ENCODE measurements at places on chromosomes 1 and 21.

GRCh38 chr1:23273450-23274133, 56.3 kb upstream of the HTR1D start:
- DNase-seq, result no peak

GRCh38 chr1:44499306-44499705, 94.3 kb downstream of the RNF220 start:
- DNase-seq, result no peak

DNA sequence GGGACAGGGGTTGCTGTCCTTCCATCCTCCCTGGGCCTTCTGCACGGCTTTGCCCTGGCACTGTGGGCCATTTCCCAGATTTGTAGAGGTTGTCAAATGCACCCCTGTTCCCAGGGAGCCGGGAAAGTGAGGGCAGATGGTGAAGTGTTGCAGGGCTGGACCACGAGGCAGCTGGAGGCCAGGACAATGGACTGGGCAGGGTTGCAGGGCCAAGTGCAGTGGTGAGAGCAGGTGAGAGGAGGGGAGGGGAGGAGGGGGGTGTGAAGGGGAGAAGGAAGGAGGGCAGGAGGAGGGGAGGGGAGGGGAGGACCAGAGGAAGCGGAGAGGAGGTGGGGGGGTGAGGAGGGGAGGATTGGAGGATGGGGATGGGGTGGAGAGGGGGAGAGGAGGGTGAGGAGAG, 443.9 kb downstream of the CAMTA1 start:
- no peak for DNase-seq

GRCh38 chr1:192311281-192311680, 5.5 kb upstream of the RGS21 start:
- no peak for DNase-seq

- no peak for DNase-seq
These were observed 82.1 kb upstream of the COL6A1 start for GRCh38 chr21:45899317-45900033.

DNA sequence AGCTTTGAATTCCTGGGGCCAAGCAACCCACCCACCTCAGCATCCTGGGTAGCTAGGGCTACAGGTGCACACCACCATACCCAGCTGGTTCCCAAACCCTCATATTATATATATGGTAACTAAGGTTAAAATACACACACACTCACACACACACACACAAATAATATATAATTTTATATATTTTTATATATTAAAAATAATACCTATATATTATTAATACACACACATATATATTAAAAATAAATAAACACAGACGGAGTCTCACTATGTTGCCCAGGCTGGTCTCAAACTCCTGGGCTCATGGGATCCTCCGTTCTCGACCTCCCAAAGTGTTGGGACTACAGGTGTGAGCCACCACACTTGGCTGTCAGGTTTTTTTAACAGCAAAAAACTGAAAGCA, 31.9 kb downstream of the SCAF4 start:
- DNase-seq, result no peak

GRCh38 chr1:77060000-77060399, 159.2 kb downstream of the PIGK start:
- no peak for DNase-seq

- DNase-seq, result no peak
These were observed 56.3 kb upstream of the JUN start for GRCh38 chr1:58839846-58840835.

DNA sequence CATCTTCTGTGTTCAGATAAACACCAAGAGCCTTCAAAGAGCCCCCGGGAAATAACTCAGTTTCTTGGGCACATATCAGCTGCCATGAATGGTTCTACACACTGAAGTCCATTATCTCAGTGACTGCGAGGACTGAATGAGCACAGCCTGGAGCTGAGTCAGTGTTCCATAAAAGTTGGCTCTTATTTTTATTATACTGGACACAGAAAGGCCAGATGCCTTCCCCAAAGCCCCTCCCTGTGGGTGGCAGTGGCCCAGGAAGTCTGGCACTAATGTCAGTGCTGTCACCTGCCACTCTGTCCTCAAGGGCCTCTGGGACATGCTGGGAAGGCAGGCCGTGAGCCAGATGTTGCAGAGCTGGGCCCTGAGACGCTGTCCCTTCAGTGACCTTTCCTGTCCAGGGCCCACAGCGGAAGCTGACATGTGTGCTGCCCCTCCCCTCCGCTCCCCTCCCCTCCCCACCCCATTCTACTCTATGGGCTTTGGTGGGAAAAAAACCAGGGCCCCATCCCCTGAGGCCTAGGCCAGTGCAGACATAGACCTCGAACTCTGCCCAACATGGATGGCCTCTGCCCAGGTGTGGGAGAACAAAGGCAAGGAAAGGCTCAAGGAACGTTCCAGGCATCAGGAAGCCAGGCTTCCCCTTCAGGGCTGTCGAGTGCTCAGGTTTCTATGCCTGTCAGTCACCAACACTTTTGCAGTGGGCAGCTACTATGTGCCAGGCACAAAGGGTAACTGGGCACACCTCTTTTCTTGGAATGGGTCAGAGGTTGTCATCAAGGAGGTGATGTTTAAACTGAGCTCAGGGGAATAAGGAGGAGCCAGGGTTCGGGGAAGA, 22.4 kb upstream of the NPPB start:
- no peak for DNase-seq

- no peak for DNase-seq
These were observed 122.8 kb upstream of the SLC25A33 start for GRCh38 chr1:9416506-9416905.

DNA sequence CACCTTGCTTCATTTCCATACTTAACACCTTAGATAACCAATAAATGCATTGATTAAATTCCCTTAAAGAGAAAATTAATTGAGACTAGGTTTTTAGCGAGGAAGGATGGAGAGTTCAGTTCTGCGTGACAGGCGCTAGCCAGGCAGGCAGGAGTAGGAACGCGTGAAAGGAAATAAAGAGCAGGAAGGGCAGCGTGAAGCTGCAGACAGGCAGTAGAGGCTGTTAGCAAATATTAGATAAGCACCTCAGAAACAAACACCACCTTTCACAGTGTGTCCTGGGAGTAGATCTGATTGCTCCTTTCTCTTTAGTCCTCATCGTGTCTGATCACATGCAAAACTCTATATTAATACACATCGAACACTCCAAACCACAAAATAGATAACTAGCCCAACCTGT, 282.7 kb upstream of the ADGRL2 start:
- DNase-seq, result no peak

GRCh38 chr1:1093610-1093943, 19.5 kb upstream of the RNF223 start:
- DNase-seq, result no peak

- no peak for DNase-seq
These were observed 85.6 kb downstream of the WDR4 start for GRCh38 chr21:42793774-42794173.

- DNase-seq, result peak; percentile 63
These were observed 1.4 kb downstream of the NUCKS1 start for GRCh38 chr1:205748403-205749233.

- DNase-seq, result no peak
These were observed 190.5 kb downstream of the RYR2 start for GRCh38 chr1:237232501-237232900.

GRCh38 chr1:21284206-21285054, 5.8 kb downstream of the ECE1 start:
- DNase-seq, result no peak

GRCh38 chr1:201404055-201404454, 4.9 kb upstream of the LAD1 start:
- no peak for DNase-seq

GRCh38 chr1:80542231-80542630, 1258.5 kb upstream of the ADGRL2 start:
- DNase-seq, result no peak

DNA sequence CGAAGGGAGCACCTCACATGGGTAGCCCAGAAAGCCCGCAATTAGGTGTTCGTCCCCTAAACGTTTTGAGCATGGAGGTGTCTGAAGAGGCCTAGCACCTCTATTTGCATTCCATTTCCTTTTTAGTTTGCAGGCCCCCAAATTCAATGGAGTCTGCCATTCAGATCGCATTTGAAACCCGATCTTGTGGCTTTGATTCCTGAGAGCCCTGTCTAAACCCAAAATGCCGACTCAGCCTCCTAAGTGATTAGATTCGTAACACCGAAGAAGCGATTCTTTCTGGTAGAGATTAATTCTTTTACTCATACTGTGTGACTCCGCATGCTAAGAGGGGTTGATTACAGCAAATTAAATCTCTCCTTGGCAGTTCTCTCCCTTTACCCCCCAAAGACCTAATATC, 415.2 kb upstream of the KAZN start:
- no peak for DNase-seq

DNA sequence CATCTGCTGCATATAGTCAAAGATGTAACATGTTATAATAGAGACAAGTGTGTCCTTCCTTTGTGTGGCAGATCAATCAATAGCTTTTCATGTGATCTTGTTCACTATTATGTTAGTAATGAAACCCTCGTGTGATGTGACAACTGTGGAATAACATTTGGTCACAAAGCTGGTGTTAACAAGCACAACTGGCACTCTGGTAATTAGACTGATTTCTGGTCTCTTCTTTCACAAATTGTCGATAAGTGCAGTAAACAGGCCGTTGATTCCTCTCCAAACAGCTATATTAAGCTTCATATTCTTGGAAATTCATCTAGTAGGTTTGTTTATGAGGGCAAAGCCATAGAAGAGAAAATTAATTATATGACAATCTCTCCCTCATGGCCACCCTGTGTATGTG, 616.7 kb upstream of the PTBP2 start:
- DNase-seq, result no peak

- no peak for DNase-seq
These were observed 38.7 kb upstream of the COL24A1 start for GRCh38 chr1:86195281-86195680.

- no peak for DNase-seq
These were observed 228.2 kb upstream of the KCNK2 start for GRCh38 chr1:214854126-214854875.

- DNase-seq, result no peak
These were observed at the start of gene TMEM200B for GRCh38 chr1:29123887-29124365. Gene TMEM200B (minus strand): TSS chr1:29123903. CDS start chr1:29121828, 2,075 bp downstream.

GRCh38 chr1:182686446-182686845, 2.1 kb upstream of the RGS8 start:
- no peak for DNase-seq

GRCh38 chr1:85585799-85586198, 5.2 kb downstream of the CCN1 start:
- no peak for DNase-seq

GRCh38 chr1:83959824-83960498, 39.0 kb downstream of the TTLL7 start:
- DNase-seq, result no peak

DNA sequence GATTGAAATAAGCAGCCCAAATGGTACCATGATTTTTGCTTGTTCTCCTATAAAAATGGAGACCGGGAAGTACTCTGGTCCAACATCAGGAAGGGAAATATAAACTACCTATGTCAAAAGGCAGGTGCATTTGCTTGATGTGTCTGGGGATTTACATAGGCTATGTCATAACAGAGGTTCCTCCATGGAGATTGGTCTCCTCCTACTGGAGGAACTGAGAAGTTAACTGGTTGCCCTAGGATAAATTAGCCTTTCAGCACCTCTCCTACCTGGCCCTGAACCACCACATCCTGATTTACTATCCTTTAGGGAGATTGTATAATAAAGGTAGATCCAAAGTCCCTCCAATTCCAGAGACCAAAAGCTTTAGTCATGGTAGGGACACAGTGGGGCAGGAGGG, 1109.3 kb upstream of the B3GALT2 start:
- peak; percentile 47 for DNase-seq

GRCh38 chr1:153792631-153793041, 17.4 kb downstream of the SLC27A3 start:
- DNase-seq, result no peak

DNA sequence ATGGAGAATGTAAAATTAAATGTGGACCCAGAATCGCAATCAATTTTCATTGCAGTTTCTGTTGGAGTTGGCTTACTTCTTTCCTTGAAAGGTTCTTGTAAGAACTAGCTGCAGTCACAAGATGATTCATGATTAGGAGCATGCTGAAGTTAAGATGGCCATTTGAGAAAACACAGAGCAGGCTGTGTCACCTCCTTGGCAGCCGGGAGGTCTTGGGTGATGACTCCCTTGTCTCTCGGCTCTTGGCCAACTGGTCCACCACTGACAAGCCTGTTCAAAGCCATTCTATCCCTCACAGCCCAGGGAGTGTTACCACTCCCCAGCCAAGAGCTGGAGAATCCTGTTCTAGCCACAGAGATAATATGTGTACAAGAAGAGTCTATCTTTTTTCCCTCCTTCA, 40.6 kb downstream of the OPTC start:
- no peak for DNase-seq

DNA sequence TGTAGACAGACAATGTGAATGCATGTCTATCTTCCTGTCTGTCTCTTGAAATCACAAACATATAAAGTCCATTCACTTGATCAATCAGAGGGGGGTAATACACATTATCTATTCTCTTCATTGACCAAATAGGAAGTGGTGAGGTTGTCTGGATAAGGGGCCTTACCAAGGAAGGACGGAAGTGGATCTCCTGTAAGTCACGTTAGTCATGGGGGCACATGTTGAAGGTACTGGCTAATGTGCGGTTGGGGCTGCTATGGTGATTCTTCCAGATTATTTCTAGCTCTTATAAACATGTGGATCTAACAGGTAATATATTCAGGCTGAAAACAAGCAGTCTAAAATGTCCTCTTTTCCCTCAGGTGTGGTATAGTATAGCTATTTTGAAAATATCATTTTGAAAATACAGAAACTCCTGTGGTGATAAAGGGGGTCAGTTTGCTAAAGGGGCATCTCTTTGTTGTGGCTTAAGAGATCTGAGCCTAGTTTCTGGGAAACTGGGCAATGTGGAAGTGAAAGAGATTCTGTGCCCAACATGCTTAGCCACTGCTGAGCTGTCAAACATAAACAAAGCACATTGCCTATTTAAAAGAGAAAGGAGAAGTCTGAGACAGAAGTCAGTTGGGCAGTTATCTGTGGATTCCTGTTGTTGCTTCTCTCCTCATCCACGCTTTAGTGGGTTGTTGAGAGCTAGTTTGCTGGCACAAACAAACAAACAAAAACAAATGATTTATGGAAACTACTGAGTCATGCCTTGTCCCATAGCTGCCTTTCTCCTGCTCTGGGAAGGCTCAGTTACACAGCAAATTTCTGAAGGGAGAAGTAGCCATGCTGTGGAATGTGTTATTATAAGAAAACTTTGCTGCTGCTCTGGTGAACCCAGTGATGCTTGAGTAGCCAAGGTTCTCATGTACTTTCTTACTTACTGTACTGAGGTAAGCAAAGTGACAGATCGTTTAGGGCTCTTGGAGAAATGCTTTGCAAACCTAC, 166.9 kb downstream of the HLX start:
- DNase-seq, result no peak

GRCh38 chr1:119711804-119712341, at the start of gene PHGDH:
Gene PHGDH (plus strand): TSS chr1:119711934. CDS start chr1:119712023, 89 bp downstream.
- DNase-seq, result no peak

DNA sequence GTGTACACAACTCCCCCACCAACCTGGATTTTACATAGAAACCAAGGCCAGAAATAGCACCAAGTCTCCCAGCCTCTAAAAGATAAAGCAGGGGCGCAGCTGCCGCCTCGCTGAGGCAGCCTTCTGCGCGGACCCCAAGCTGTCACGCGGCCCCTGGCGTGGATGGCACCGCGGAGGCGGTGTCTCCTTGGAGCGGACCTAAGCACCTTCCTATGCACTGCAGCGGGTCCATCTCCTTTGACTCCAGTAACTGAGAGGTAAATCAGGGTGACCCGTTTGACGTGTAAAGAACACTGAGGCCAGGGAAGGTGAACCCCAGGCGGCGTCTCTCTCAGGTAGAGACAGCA, 17.0 kb downstream of the ZNF697 start:
- no peak for DNase-seq

Data from stimulated activated naive CD4-positive, alpha-beta T cell (primary cell).